ENCODE measurements at places on chromosomes 4 and X.

GRCh38 chr4:182255441-182256190, 12.4 kb downstream of the TENM3 start:
- DNase-seq, result no peak

- DNase-seq, result no peak
These were observed 195.0 kb upstream of the GATB start for GRCh38 chr4:151955721-151956380.

DNA sequence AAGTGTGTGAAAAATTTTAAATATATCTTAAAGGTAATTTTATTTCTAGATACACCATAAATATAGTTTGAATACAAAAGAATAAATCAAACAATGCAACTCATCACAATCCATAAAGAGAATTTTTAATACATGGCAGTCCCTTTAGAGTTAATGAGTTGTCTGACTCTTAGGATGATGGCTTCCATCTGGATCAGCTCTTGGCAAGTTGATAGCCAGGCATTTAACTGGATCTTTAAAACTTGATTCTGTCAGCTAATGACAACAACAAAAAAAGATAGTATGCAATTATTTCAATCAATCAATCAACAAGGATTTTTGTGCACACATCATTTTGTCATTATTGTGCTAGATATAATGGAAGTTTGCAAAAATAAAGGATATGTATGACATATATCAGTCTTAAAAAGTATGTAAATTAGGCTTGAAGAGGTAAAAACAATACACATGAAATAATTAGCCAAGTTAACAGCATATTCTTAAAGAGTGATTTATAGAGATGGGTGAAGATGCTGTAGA, 174.9 kb upstream of the PCDH18 start:
- DNase-seq, result no peak

GRCh38 chr4:184792950-184793555, 32.7 kb downstream of the ACSL1 start:
- DNase-seq, result peak; percentile 98

GRCh38 chrX:71870208-71871098, 40.2 kb upstream of the NHSL2 start:
- DNase-seq, result no peak

DNA sequence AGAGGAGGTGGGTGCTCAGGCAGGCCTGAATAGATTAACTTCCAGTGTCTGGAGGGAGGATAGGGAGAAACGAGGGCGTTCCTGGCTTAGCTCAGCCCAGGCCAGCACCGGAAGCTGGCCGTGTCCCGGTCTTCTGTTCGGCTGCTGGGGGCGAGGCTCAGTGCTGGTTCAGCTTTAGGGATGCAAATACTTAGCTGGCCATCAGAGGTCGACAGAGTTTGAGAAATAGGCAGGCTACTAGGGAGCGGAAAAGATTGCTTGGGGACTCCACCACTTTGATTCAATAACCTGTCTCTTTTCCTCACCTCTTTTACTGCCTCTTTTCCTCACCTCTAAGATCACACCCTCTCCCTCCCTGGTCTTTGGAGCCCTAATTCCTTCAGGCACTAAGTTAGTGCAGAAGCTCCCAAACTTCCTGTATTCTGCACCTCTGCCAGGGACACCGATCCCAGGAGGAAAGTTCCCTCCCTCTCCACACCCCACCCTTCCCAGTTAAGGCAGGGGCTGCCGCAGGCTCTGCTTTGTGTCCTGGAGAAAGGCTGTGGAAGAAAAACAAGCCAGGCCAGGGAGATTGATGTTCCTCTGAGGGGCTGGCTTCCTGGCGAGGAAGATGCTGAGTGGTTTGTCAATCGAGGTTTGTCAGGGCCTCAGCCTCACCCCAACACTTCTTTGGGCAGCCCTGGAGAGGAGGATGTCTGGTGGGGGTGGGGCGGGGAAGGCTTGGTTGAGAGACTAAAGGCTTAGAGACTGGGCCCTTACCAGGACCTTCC, 6.0 kb upstream of the EFNB1 start:
- DNase-seq, result no peak
